ENCODE measurements at places on chromosomes 12 and 14. TPM values are rescaled to one million over a fixed set of nuclear protein-coding genes. Genes with fewer than 3 reads are reported as not detected.

Gene ADAM21
- total RNA-seq, result 0.44 TPM

Gene STXBP6
- 0.25 TPM for total RNA-seq

Gene TGFB3
- 0.99 TPM for total RNA-seq

Gene IL22
- not detected for total RNA-seq

Gene PYM1
- 42.0 TPM for total RNA-seq

Gene ZC2HC1C
- total RNA-seq, result 1.5 TPM

Gene WSCD2
- not detected for total RNA-seq

Gene SLC4A8
- 0.95 TPM for total RNA-seq

Gene NKX2-1
- total RNA-seq, result not detected

Gene ATN1
- 15.0 TPM for total RNA-seq

Gene CLEC4A
- not detected for total RNA-seq

Gene LYZ
- total RNA-seq, result not detected

Gene TMEM63C
- total RNA-seq, result 0.65 TPM

Gene POU6F1
- total RNA-seq, result 1.1 TPM

Gene PA2G4
- total RNA-seq, result 259 TPM

Gene SMCO2
- 0.75 TPM for total RNA-seq

Gene FOXA1
- not detected for total RNA-seq

Gene CEBPE
- total RNA-seq, result not detected

Gene LACRT
- not detected for total RNA-seq

Gene TAS2R50
- total RNA-seq, result 0.11 TPM

Gene LRRC10
- total RNA-seq, result not detected

Gene NOXRED1
- total RNA-seq, result 0.18 TPM

Gene NRXN3
- total RNA-seq, result 0.74 TPM

Gene RNASE2
- total RNA-seq, result not detected

Gene TPH2
- total RNA-seq, result not detected

Gene NID2
- total RNA-seq, result 1.5 TPM

Gene DACT1
- 0.07 TPM for total RNA-seq

Gene FSCB
- total RNA-seq, result not detected

Gene OTOGL
- total RNA-seq, result not detected

Gene RNU4-1
- 6,144 TPM for total RNA-seq
